Ecto neural progenitor cell (in vitro differentiated cells): ENCODE measurements at places on chromosomes 7 and 10.
A peak's percentile ranks its signal among the peaks of the same experiment; 100 is the strongest.

- no peak for DNase-seq
Measured at GRCh38 chr10:5284311-5285057, 80.3 kb upstream of the UCN3 start.

DNA sequence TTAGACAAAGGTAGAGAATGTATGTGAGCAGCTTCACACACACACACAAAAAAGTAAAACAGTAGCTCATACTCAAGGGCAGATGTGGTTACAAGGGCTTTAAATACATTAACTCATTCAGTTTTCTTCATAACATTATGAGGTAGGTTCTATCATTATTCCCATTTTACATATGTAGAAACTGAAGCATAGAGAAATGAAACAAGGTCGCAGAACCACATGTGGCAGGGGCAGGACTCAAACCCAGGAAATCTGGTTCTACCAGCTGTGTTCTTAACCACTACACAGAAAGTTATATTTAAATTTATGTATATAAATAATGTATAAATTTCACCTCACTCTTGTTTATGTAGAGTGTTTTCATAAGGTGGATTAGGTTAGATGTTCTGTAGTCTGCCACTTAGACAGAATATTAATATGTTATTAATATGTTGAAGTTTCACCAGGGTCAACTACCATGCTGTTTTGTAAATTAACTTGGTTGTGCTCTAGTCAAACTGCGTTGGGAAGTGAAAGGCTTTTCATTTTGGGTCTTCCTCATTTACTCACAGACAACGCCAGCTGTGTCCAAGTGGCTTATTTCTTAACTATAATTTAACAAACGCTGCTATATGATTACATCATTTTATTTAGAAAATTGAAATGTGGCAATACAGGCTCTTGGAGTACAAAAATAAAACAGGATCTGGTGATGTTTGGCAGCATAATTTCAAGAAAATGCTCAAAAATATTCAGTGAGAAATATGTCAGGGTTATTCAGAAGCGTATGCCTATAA, 138.4 kb downstream of the MDFIC start:
- DNase-seq = no peak

GRCh38 chr10:13001041-13001886, at the start of gene CCDC3:
TSS of gene CCDC3 (minus strand) at chr10:13001713. CDS start at chr10:13001570, 143 bp downstream.
- peak; percentile 61 for DNase-seq

GRCh38 chr10:14040787-14041631, 289.7 kb downstream of the FRMD4A start:
- no peak for DNase-seq

GRCh38 chr7:84228526-84228925, 33.9 kb upstream of the SEMA3A start:
- DNase-seq = no peak

GRCh38 chr7:91346426-91346825, 82.2 kb downstream of the FZD1 start:
- no peak for DNase-seq

DNA sequence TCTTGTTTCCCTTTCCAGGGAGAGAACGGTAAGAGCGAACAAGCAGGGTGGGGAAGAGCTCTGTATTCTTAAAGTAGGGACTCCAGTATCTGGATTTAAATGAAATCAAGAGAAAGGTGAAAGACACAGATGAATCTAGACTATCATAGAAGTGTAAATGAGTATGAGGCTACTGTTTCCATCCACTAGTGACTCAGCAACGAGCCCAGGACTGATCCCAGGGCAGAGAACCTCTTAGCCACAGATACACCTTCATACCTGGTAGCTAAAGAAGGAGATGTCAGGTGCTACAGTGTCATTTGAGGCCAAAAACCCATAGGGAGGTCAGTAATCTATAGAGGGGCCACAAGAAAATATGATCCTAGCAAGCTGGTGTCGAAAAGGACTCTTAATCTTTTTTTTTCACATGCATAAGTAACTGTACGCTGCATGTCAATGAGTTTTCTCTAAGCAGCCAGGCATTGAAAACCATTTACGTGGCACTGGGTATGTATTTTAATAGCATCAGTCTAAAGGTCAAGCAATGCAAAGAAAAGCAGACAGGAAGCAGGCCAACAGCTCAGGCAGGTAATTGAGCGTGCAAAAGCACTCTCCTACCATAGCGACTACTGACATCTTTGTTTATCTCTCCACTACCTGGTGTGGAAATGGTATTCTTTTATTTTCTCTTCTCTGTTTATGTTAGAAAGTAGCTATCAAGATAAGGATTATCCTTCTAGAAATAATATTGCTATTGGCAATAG, 91.5 kb upstream of the EGR2 start:
- DNase-seq = no peak
